ENCODE measurements at places on chromosomes 12 and 14.

- DNase-seq = no peak
Observed at GRCh38 chr12:76804435-76804976, 40.6 kb downstream of the ZDHHC17 start.

GRCh38 chr12:70359458-70360197 is 6.5 kb upstream of the KCNMB4 start:
- no peak for DNase-seq

GRCh38 chr14:75158843-75159614 is 17.4 kb downstream of the TMED10 start:
- no peak for DNase-seq

- peak; percentile 48 for DNase-seq
Observed at GRCh38 chr14:104639885-104640548, 35.4 kb upstream of the TMEM179 start.

GRCh38 chr12:7806863-7807487 is 17.8 kb downstream of the NANOG start:
- peak; percentile 62 for DNase-seq

- DNase-seq = no peak
Observed at GRCh38 chr12:121918679-121919038, 267 bp downstream of the CFAP251 start.

Measured in heart right ventricle (tissue), 16 donors.